Activated T-helper 1 cell treated with anti-CD3 and anti-CD28 coated beads, Interleukin-2, amount 50 U/mL, for 16 hours (primary cell): ENCODE measurements at places on chromosomes 7 and 10.

DNA sequence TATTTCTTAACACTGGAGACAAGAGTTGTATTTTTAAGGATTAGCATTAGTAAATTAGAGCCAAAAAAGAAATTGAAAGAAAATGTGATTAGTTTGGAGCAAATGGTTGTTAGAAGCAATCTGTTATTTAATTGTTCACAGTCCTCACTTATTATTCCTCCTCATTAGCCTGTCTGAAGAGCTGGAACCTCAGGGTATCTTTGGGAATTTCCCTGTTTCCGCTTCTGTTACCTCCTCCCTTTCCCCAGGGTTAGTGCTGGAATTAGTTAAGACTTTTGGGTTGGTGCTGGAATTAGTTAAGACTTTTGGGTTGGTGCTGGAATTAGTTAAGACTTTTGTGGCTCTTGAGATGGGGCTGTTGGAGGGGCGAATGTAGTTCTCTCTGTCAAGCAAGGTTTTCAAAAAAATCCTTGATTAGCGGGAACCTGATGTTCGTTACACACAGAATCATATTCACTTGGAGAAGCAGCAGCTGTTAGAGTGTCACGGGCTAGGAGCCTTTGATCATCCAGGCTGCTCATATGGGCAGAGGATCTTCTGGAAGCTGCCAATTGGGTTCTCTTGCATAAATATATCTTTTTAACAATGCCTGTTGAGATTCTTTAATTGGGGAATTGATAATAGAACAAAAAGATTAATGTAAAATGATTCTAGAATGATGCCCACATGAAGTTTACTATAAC, 251.0 kb upstream of the NPSR1 start:
- DNase-seq, result no peak

GRCh38 chr7:50264908-50265307, 39.6 kb upstream of the IKZF1 start:
- DNase-seq, result no peak

- DNase-seq, result no peak
Measured at GRCh38 chr10:101840102-101840684, 3.4 kb downstream of the KCNIP2 start.

DNA sequence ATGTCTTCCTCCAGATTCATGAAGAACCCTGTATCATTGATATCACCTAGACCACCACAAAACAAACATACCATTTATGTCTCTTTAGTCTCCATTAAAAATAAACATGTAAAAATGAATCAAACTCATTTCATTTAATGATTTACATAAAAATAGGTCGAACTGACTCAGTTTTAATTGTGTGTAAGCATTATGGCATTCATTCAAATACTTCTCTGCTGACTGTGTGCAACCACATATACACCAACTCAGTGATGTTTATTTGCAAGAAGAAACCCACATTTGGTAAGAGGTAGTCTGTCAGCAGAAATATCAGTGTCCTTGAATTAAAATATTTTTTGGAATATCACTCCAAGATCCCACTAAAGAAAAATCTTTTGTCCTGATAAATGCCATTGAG, 30.5 kb downstream of the ABCB1 start:
- no peak for DNase-seq

- no peak for DNase-seq
Measured at GRCh38 chr10:27446091-27446918, 57.8 kb upstream of the RAB18 start.

DNA sequence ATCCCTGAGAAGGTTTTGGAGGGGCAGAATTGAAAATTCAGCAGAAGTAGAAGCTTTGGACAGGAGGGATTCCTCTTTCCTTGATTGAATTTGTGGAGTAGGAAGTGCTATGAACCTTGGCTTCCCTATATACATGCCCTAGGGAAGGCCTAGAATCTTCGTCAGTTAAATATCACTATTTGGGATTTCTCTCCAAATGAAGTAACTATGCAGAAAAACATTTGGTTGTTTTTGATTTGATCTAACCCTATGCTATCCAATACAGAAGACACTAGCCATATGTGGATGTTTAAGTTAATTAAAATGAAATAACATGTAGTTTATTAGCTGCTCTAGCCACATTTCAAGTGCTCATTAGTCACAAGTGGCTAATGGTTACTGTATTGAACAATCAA, 15.7 kb downstream of the ANLN start:
- DNase-seq, result no peak

- DNase-seq, result no peak
Measured at GRCh38 chr10:130862122-130862521, 449.4 kb downstream of the TCERG1L start.

DNA sequence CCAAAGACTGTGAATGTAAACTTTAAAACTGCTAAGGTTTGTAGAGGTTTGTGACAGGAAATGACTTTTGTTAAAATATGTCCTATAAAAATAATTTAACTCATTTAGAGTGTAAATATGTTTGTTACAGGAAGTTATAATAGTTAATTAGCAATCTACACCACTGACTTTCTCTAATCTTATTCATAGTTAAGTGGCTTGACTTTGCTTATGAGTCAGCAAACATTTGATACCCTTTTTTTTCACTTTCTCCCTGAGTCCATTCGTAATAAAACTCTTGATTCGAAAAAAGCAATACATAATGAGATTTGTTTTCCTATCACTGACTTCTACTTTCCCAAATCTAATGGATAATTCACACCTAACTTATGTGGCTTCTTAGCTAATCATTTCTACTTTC, 317.7 kb upstream of the SEMA3C start:
- no peak for DNase-seq

DNA sequence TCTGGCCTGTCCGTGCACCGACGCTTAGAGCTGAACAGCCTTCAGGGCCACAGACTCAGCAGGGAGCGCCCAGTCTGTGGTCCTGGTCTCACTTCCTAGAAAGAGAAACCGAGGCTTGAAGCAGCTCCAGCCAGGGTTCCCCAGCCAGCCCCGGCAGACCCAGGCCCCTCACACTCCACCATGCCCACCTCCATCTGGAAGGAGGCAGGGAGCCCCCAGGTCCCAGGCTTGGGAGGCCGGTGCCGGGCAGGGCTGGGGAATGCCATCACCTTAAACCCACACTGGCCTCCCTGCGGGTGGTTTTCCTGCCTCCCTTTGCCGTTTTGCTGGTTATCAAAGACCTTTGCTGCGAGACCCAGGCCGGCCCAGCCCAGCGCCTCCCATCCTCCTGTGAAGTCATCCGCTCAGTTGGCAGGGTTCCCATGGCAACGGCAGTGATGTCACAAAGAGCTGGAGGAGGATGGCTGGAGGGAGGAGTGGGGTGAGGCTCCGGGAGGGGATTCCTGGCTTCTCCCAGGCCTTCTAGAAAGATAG, 24.0 kb downstream of the ELFN1 start:
- no peak for DNase-seq

DNA sequence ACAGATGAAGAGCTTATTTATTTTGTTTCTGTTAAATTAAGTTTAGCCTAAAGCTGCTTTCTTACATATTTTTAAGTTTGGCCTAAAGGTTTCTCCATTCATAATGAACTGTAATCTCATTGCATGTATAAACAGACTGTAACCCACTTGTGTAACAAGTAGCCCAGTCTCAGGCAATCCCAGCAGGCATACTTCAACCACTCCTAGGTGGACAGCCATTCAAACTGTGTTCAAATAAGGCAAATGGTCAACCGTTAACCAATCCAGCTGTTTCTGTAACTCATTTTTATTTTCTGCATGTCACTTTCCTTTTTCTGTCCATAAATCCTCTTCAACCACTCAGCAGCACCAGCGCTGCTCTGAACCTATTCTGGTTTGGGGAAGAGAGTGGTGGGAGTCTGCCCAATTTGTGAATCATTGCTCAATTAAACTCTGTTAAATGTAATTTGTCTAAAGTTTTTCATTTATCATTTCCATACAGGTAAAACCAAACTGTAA, 35.9 kb downstream of the PHYHIPL start:
- DNase-seq, result no peak

GRCh38 chr7:63114371-63114985, 884.2 kb upstream of the ZNF722 start:
- DNase-seq, result no peak

DNA sequence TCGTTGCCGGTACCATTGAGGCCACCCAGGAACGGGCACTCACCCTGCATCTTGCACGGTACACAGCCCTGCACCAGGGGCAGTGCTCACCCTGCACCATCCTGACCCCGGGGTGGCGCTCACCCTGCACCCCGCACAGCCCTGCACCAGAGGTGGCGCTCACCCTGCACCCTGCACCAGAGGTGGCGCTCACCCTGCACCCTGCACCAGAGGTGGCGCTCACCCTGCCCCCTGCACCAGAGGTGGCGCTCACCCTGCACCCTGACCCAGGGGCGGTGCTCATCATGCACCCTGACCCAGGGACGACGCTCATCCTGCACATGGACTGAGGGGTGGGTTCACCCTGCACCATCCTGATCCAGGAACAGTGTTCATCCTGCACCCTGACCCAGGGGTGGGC, 6.4 kb downstream of the TUBGCP2 start:
- no peak for DNase-seq

DNA sequence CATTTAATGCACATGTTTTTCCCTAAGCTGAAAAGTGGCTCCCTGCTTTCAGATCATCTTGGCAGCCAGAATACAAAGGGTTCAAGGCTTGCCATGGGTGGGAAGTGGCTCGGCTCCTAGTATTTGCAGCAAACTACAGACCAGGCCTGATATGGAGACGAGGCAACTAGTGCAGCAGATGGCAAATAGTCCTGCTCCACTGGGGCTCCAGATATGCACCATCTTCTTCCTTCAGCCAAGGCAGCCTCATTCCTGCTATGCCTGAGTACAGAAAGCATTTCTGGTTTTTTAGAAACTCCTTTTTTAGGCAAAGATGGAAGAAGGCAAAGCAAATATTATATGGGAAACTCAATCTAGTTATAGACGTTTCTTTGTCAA, 23.9 kb downstream of the LRRC4 start:
- no peak for DNase-seq

DNA sequence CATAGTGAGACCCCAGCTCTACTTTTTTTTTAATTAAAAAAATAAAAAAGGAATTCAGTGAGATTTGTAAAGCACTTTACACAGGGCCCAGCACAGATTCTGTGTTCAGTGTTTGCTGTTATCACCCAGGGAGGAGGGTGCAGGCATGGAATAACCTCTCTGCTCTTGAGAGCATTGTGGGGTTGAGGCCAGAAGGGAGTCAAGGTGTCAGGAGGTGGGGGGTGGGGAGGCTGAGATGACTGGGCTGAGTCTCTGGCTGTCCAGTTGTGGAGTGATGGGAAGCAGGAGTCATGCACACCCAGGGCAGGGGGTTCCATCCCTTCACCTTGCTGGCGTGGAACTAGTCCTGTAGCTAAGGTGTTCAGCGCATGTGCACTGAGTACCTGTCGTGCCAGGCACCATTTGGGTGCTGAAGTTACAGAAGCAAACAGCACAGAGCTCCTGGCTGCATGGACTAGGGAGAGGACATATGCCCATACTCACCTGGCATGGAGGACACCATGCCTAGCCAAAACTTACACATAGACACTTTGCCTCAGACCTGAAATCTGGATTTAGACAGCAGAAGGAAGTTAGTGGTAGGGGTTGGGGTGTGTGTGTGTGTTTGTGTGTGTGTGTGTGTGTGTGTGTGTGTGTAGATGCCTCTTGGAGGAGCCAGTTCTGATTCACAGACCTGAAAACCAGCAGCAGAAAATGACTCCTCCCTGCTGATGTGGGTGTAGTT, 69.2 kb upstream of the LRRC4 start:
- no peak for DNase-seq

- no peak for DNase-seq
Measured at GRCh38 chr10:101221549-101221948, 7.7 kb downstream of the LBX1 start.

DNA sequence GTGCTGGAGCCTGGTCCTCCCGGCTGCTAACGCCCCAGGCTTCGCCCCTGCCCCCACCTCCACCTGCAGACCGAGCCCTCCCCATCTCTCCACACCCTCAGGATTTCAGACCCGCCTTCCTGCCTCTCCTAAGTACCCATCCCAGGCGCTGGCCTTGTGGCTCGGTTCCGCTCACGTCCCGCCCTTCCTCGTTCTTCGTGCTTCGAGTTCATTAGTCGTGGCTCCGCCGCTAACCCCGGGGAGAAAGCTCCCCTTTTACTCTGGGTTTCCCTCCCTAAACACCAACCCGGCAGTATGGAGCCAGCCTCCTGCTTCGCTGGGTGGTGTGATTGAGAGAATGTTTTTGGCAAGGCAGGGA, 11.2 kb downstream of the EMX2 start:
- no peak for DNase-seq

GRCh38 chr7:326809-327232, 36.9 kb downstream of the FOXL3 start:
- DNase-seq, result no peak

GRCh38 chr7:101804967-101805366, 12.5 kb upstream of the CUX1 start:
- DNase-seq, result no peak

DNA sequence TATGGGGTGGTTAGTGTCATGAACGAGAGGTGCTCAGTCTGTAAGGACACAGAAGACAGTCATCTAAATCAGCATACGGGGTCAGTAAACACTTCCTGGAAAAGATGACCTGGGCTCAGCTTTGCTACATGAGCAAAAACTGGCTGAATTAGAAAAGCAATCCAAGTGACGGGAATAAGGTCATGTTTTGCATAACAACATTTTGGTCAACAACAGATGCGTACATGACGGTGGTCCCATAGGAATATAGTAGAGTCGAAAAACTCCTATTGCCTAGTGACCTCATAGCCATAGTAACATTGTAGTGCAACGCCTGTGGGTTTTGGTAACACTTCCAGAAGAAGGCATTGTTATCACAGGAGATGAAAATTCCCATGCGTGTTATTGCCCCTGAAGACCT, 92.9 kb downstream of the CTNNA3 start:
- DNase-seq, result no peak

DNA sequence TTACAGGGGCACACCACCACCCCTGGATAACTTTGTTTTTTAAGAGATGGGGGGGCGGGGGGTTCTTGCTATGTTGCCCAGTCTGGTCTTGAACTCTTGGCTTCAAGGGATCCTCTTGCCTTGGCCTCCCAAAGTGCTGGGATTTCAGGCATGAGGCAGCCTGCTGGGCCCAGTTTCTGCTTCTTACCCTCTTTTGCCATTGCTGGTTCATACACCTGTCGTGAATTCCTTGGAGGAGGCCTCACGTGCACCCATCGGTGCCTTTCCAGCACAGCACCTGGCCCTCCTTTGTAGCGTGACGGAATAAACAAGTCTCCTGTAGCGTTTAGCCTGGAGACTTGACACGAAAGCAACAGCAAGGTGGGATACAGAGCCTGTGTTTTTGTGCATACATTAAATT, 75.5 kb downstream of the CARD11 start:
- DNase-seq, result no peak

- no peak for DNase-seq
Measured at GRCh38 chr7:114660126-114660486, 245.5 kb downstream of the FOXP2 start.

- DNase-seq, result no peak
Measured at GRCh38 chr7:98935811-98936210, 57.5 kb downstream of the TRRAP start.
